ENCODE measurements at places on chromosomes 11 and 22.

DNA sequence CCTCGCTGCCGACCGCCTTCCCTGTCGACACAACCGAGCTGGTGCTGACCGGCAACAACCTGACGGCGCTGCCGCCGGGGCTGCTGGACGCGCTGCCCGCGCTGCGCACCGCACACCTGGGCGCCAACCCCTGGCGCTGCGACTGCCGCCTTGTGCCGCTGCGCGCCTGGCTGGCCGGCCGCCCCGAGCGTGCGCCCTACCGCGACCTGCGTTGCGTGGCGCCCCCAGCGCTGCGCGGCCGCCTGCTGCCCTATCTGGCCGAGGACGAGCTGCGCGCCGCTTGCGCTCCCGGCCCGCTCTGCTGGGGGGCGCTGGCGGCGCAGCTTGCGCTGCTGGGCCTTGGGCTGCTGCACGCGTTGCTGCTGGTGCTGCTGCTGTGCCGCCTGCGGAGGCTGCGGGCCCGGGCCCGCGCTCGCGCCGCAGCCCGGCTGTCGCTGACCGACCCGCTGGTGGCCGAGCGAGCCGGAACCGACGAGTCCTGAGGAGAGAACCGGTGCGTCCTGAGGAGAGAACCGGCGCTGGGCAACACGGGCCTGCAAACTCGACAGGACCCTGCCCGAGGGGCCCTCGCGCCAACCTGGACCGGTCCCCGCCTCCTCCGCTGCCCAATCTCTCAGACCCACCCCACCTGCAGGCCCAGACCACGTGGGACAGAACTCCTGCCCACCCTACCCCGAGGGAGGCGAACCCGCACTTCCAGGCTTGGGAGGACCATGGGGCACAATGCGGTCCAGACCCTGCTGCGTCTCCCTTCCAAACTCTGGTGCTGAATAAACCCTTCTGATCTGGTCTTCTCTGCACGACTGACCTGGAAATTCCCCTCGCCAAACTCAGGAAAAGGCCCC lies 866 bp downstream of the GP1BB start:
- peak; percentile 61 for DNase-seq

GRCh38 chr11:19323502-19323901 lies 82.8 kb upstream of the E2F8 start:
- DNase-seq = no peak

GRCh38 chr11:1825039-1825740 lies 9.6 kb upstream of the SYT8 start:
- DNase-seq = peak; percentile 77

DNA sequence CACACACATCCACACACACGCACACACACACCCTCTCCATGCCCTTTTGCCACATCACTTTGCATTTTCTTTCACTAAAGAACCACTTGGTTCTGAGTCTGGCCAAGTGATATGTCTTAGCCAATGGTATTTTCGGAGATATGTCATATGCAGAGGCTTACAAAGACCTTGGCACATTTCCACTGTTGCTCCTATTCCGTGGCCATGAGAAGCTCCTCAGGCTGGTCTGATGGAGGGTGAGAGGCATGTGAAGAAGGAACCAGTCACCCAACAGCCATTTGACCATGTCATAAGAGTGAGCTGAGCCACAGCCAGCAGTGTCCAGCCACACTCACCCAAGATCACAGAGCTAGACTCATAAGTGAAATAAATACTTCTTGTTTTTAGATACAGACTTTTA lies 212.6 kb upstream of the NAV2 start:
- DNase-seq = no peak

DNA sequence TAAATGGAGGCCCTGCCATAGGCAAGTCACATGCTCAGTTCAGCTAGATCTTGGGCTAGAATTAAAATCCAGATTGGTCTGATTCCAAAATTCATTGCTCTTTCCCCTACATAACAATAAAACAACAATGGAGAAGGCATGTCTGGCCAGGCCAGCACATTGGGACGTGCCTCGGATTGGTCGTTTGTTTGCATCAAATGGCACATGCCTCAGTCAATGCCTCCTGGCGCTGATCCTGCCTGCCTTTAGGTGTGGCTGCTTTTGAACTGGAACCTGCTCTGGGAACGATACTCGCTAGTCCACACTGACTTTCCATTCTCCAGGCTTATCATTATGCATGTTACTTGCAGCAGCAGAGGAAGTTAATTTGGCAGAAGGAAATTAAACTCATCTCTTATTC lies 322.1 kb downstream of the NELL1 start:
- no peak for DNase-seq

- DNase-seq = peak; percentile 55
Measured at GRCh38 chr11:77191823-77192495, 63.9 kb downstream of the MYO7A start.

DNA sequence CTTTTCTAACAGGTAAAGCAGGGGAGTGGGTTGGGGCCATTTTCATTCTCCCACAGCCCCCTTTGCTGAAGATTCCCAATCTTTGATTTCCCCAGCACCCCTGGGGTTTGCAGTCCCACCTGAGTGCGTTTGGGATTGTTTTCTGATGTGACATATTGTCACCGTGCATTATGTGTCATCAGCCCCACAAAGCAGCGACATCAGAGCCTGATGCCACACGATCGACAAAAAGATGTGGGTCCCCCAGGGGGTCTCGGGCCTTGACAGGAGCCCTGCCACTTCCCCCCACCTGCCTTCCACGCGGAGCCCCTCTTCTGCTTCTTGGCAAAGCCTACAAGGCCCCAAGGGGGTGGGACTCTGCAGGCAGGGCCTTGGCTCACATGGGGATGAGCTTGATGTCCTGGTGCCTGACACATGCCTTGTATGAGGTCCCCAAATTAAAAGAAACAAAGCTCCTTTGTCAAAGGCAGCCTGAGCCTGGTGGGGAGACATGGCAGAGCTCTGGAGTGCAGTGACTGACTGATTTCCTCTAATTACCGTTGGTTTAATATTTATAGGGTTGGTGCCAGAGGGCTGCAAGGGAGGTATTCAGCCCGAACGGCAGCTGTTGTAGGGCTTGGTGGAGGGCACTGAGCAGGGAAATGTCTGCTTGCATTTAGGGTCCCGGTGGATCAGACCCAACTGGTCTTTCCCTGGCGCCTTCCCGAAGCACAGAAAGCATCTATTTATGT lies 149.2 kb downstream of the MIAT start:
- DNase-seq = no peak

GRCh38 chr11:95671768-95672167 lies 117.8 kb downstream of the FAM76B start:
- no peak for DNase-seq

- DNase-seq = peak; percentile 23
Measured at GRCh38 chr11:84384731-84385130, 1098.6 kb upstream of the CCDC90B start.

DNA sequence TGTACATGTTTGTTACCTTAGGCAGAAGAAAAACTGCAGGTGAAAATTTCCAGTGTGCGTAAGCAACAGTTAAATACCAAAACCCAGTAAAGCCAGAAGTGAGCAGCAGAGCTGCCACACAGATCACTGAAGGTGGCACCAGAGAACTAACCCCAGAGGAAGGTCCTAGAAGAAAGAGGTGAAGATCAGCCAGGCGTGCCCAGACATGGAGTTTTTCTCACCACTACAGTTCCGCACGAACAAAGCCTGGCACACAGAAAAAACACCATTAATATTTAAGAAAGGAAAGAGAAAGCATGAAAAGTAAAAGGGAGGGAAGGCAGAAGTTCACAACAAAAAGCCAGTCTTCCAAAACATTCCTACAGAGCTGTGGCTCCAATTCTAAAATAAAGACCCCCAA lies 60.7 kb downstream of the STK33 start:
- DNase-seq = peak; percentile 51

- no peak for DNase-seq
Measured at GRCh38 chr22:27207266-27207665, 549.9 kb downstream of the MIAT start.

DNA sequence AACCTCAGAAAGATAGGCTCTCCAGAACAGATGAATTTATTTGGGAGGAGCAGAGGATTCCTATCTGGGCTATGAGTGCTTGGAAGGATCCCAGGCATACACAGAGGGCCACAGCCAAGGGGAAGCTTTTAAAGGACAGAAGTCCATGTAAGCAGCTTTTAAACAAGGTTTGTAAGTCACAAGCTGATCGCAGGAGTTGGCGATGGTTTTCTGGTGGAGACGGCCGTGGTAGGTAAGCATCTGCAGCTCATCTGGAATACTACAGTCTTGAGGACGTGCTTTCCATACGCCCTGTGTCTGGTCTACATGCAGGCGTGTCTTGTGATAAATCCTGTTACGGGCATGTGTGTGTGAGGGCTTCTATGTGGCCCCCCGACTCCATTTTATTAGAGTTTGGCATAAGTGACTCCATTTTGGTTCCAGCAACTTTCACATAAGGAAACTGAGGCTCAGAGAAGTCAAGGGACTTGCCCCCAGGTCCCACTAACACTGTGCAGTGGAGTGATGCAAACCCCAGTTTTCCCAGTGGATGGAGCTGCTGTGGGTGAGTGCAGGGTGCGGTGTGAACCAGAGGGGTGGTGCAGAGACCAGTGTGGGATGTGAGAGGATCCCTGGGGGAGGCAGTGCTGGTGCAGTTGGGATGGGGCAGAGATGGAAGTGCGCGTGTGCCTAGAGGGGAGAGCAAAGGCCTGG lies 11.8 kb upstream of the ACY3 start:
- DNase-seq = no peak

GRCh38 chr11:28910926-28911325 lies 802.7 kb downstream of the METTL15 start:
- DNase-seq = no peak

DNA sequence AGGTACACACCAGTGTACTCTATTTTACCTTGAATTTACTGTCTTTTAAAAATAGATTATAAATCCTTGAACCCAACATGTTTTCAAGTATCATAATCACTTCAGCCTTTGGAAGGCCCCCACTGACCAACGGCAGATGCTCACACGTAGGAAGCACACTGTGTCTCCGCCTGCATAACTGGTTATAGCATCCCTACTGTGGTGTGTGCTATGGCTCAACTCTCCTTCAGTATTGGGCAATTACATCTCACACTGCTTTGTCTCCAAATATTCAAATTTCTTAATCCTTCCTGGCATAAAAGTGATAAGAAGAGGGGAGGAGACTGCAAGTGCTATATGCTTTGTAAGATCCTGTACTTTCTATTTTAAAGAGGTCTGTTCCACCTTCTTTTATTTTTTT lies 165.7 kb downstream of the CADM1 start:
- no peak for DNase-seq

GRCh38 chr11:14380947-14381561 lies 22.1 kb upstream of the RRAS2 start:
- peak; percentile 52 for DNase-seq

- DNase-seq = no peak
Measured at GRCh38 chr11:134481135-134481534, 69.1 kb upstream of the B3GAT1 start.

DNA sequence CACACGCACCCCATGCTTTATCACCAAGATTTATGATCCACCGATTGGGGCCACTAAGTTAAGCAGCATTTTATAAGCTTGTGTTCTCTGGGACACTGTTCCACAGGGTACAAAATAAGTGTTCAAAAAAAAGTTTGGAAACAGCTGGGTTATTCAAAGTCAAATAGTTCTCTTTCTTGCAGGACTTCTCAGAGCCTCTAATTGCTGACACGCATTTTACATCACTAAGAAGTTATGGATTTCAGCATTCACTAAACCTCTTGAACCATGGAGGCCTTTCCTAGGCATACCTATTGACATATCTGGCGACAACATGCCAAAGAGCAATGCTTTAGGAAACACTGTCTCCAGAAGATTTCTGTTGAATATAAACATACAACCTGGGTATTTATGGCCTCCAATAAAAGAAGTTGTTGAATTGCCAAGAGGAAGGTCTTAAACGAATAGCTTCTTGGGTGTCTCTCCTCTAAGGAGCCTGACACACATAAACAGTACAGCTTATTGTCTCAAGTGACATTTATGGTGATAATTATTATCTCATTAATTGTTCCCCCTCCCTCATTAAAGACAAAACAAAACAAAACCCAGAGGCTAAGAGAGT lies 147.1 kb upstream of the ARHGAP20 start:
- DNase-seq = no peak

DNA sequence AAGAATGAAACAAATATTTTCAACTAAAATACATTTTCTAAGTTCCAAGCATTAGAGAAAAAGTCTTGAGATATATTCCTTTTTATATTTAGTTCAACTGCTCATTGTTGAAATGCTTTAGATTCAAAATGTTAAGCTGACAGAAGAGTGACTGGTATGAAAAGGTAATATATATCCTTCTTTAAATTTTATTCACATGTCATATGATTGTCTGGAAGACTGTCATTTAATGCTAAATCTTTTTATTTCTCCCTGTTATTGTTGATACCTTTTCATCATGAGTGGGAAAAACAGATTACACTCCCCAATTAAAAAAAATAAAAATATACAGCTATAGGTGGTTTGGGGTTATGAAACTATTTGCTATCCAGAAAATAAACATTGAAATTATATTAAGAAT lies 965.4 kb downstream of the JRKL start:
- no peak for DNase-seq

DNA sequence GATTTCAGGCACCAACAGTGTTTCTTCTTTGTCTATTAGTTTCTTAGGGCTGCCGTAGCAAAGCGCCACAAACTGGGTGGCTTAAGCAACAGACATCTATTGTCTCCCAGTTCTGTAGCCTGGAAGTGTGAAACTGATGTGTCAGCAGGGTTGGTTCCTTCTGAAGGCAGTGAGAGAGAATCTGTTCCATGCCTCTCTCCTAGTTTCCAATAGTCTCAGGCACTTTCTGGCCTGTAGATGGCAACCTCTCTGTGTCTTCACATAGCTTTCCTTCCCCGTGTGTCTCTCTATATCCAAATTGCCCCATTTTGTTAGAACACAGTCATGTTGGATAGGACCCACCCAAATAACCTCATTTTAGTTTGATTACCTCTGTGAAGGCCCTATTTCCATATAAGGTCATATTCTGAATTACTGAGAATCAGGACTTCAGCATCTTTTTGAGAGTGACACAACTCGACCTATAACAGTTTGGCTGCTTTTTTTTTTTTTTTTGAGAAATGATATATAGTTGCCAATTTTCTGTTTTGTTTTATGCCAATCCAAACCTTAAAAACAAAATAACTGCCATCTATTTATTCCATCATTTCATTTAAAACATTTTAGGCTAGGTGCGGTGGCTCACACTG lies 108.2 kb downstream of the SLC36A4 start:
- DNase-seq = no peak

DNA sequence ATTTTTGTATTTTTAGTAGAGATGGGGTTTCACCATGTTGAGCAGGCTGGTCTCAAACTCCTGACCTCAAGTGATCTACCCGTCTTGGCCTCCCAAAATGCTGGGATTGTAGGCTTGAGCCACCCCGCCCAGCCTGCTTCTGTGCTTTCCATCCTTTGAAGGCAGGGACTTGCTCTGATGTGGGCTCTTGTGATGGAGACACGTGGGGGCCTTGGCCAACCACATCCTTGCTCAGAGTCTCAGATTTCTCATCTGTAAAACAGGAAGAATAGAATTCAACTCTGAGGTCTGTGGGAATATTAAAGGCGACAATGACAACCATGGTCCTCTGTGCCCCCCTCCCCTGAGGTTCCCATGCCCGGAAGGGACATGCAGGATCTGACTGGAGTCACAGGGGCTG lies 3.8 kb upstream of the GGA1 start:
- no peak for DNase-seq

- no peak for DNase-seq
Measured at GRCh38 chr22:29987137-29987536, 93.1 kb upstream of the HORMAD2 start.
